Left kidney (tissue), 8 donors: ENCODE measurements at places on chromosomes 3 and 15. TPM values are rescaled to one million over a fixed set of nuclear protein-coding genes. Genes with fewer than 3 reads are reported as not detected.

AHSG gene
- polyA plus RNA-seq, result 0.62 TPM

COL6A5 gene
- polyA plus RNA-seq, result 0.07 TPM

GRCh38 chr3:34569437-34569836 lies 771.0 kb downstream of the PDCD6IP start:
- DNase-seq, result no peak

- DNase-seq, result no peak
Observed at GRCh38 chr3:98262046-98262445, 2.0 kb upstream of the OR5H6 start.

DNA sequence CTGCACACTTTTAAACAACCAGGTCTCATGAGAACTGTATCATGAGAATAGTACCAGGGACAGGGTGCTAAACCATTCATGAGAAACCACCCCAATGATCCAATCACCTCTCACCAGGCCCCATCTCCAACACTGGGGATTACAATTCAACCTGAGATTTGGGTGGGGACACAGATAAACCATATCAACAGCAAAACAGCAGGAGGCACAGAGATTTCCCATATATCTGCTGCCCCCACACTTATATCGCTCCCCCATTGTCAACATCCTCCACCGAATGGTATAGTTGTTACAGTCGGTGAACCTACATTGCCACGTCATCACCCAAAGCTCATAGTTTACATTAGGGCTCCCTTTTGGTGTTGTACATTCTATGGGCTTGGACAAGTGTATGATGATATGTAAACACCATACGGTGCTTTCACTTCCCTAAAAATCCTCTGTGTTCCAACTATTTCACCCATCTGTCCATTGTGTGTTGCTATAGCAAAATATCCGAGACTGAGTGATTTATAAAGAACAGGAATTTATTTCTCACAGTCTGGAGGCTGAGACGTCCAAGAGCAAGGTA lies 224.8 kb downstream of the FAM43A start:
- no peak for DNase-seq

DNA sequence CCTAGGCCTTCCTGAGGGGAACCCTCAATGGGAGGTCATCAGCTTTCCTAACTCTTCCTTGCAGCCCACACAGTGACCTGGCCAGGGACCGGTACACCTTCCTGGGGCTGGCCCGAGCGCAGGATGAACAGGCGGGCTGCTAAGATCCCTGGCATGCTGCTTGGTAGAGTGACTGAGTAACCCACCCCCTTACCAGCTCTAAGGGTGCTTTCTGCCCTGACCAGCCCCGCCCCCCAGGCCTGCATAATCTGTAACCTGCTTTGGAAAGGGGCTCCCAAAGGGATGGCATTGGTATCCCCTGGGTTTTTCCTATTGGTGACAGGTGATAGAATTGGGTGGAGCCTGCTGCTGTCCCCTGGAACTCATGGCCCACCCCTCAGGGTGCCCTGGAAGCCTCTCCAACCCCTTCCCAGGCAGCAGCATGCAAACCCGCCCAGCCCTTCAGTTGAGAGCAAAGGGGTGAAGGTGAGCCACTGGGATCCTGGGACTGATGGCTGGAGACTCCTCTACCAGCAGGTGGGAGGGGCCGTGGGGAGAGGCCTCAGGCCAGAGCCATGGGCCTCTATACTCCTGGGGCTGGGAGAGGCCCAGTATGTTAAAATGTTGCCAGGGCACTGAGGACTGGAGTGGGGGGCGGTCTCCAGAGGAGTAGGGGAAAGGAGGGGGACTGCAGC lies 11.1 kb upstream of the KIF7 start:
- no peak for DNase-seq

GRCh38 chr3:98151241-98151640 lies 4.0 kb downstream of the OR5H14 start:
- DNase-seq, result no peak

GRCh38 chr15:63523306-63523990 lies 19.1 kb downstream of the USP3 start:
- DNase-seq, result no peak

- DNase-seq, result peak; percentile 70
Observed at GRCh38 chr3:50572158-50572557, 2.8 kb downstream of the HEMK1 start.
